Psoas muscle (tissue), 8 donors: ENCODE measurements at places on chromosomes 11 and 22. TPM values are rescaled to one million over a fixed set of nuclear protein-coding genes. Genes with fewer than 3 reads are reported as not detected.

- peak; percentile 3 for DNase-seq
These were observed 39.4 kb downstream of the SBF1 start for GRCh38 chr22:50435291-50436014.

DNA sequence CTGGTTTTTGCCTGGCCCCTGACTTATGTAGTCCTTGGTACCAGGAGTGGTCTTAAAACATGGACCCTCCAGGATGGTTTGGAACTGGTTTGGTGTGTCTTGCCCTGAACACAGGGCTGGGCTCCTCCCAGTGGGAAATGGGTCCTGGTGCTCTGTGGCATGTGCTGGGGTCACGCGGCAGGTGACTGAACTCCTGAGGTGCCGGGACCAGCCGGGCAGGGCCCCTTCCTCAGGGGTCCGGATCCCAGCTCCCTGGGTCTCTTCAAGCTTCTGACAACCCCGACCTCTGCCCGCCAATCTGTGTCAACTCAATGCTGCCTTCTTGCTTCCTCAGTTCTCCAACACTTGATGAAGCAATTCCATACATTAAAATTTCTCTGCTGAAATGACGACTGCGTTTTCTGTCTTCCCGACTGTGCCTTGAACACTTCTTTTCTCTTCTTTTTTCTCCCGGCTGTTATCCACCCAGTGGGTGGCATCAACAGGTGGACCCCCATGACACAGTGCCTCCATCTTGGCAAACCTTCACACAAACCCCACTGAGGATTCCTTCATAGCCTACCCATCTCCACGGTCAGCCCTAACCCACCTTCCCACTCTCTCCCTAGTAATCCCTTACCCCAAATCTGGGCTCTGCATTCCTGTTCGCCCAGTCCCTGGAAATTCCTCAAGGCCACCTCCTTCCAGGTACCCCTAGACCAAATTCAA lies 4.4 kb downstream of the IFT27 start:
- DNase-seq = no peak

DNA sequence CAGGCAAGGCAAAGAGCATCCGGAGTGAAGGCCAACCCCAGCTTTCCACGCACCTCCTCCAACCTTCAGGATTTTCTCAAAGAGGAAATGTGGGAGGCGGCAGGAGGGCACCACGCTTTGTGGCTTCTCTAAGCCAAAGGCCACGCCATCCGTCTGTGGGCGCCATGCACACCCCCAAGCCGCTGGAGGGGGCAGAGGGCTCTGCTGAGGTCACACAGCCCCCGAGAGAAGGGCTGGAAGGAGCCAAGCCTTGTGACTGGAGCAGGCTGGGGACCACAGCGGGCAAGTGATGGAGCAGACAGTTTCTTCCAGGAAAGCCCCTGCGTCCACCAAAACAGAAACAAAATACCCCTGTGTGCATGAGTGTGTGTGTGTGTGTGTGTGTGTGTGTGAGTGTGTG lies 527.4 kb downstream of the BRD1 start:
- no peak for DNase-seq

Gene RAB36
- total RNA-seq = 0.22 TPM

Gene CCDC157
- 0.88 TPM for total RNA-seq

Gene TIMP3
- 65.0 TPM for total RNA-seq

Gene PAX6
- not detected for total RNA-seq

Gene NEFH
- 0.26 TPM for total RNA-seq
